ENCODE measurements at places on chromosomes 11 and 22.

- DNase-seq = no peak
Measured at GRCh38 chr11:60984149-60984548, 12.7 kb downstream of the CD6 start.

- no peak for DNase-seq
Measured at GRCh38 chr22:49776891-49777290, 50.8 kb downstream of the BRD1 start.

GRCh38 chr11:13183826-13184196 lies 93.8 kb upstream of the BMAL1 start:
- DNase-seq = no peak

GRCh38 chr11:123719452-123719851 lies 22.0 kb downstream of the ZNF202 start:
- DNase-seq = no peak

DNA sequence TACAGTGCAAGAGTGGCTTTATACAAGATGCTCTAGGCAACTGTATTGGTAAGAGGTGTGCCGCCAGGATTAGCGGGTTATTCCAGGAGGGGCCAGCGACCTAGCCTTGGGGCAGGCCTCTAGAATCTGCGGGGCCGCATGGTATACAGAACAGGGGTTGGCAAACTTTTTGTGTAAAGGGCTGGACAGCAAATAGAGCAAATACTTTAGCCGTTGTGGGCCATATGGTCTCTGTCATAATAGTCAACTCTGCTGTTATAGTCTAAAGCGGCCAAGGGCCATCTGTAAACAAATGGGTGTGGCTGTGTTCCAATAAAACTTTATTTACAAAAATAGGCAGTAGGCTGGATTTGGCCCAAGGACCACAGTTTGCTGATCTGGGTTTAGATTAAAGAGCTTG lies 32.6 kb downstream of the FBLN1 start:
- no peak for DNase-seq

GRCh38 chr22:22181341-22181850 lies 63.2 kb upstream of the VPREB1 start:
- no peak for DNase-seq

- DNase-seq = no peak
Measured at GRCh38 chr11:65128182-65129145, 5.9 kb downstream of the SYVN1 start.

- DNase-seq = no peak
Measured at GRCh38 chr11:94494126-94494680, 419 bp downstream of the ANKRD49 start.

GRCh38 chr22:36435516-36436415 lies 45.7 kb downstream of the TXN2 start:
- no peak for DNase-seq

DNA sequence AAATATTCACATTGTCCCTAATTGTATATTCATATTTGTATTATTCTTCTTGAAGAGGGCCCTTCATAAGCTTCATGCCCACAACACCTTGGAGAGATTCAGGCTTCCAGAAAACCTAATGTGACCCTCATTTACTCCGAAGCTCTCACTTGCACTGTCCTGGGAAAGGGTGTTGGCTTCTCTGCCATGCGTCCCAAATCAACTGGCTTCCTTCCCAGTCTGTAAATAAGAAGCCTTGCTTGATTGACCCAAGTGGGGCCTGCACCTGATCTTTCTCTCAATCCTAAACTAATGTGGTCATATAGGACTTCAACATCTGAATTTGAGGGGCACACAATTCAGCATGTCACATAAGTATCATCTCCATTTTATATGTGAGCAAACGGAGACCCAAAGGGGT lies 40.5 kb upstream of the ZBTB16 start:
- no peak for DNase-seq

DNA sequence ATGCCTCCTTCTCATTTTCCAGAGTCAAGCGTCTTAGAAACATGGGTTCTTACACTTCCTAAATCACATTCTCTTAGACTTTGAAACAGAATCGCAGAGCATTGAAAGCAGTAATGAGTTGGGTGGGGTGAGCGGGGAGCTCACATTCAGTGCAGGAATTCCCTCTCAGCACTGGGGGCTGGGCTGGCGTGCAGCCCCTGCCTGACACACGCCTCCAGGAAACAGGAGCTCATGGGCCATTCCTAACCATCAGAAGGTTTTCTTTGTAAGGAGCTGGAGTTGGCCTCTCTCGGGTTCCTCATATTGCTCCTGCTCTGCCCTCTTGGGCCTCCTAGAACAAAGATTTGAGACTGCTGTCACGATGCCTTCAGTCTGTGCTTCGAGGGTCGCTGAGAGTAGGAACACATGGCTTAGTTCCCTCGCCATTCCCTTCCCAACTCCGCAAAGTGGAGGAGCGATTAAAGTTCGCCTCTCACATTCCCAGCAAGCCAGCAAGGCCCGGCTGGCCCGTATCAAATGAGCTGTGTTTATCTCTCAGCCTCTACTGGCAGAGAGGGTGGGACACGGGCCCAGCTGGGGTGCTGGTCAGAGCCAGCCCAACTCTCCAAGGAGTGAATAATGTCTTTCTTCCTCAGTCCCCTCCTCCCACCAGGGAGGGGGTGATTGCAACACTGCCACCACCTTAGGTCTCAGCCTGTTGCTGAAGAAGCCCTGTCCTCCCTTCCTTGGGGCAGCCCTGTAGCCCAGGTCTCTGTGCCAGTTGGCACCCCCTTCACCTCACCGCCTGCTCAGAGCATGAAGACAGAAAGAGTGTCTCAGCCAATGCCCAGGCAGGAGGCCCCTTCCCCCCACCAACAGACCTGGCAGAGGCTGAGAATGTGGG lies 10.4 kb downstream of the CHRDL2 start:
- no peak for DNase-seq

DNA sequence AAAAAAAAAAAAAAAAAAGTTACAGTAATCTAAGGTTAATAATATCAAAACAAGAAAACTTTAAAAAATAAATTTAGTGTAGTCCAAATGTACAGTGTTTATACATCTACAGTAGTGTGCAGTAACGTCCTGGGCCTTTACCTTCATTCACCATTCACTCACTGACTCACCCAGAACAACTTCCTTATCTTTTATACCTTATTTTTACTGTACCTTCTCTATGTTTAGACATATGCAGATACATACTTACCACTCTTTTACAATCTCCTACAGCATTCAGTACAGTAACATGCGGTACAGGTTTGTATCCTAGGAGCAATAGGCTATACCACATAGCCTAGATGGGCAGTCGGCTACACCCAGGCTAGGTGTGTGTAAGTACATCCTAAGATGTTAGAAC lies 38.5 kb downstream of the TCF20 start:
- DNase-seq = no peak

- DNase-seq = no peak
Measured at GRCh38 chr11:91967691-91968045, 256.9 kb upstream of the FAT3 start.

DNA sequence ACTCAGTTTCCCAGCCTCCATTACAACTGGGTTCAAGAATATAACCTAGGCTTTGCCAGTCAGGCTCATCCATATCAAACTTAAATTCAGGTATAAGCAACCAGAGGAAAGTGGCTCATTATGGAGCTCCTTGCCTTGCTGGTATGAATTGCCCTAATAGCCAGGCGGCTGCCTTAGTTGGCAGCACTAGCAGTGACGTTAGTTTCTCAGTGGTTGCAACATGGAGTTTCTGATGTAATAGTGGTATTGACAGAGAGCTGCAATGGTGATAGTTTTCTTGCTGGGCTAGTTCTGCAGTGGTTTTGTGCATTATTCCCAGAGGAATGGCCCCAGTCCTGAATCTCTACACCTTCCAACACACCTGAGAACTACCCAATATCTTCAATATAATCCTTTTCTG lies 3.8 kb upstream of the TMEM123 start:
- DNase-seq = no peak

DNA sequence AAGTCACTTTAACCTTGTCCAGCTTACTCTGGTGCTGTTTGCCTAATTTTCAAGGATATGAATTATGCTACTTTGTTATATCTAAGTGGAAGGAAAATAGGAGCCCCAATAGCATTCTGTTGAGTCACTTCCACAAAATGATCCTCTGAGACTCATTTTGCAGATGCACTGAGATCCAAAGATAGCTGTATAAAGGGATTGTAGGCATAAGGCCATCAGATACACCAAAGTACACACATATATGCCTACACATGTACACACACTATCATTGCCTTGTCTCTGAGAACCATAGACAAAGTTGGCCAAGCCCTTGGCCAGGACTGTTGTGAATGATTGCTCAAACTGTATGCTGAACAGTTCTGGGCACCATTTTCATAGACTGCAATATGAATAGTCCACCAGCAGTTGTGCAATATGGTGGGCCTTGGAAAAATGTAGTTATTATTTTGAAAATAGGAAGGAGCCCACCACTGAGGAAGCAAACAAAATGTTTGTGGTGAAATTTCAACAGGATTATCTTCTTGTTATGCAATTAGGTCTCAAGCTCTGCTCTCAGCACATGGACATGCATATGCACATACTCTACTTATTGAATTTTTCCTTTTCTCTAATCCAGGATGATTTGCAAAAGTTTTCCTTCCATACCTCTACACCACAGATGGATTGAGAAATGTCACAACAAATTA lies 186.0 kb upstream of the CTSC start:
- no peak for DNase-seq

- no peak for DNase-seq
Measured at GRCh38 chr22:50329236-50329635, 2.4 kb upstream of the DENND6B start.

GRCh38 chr22:28480000-28480715 lies 199.5 kb downstream of the TTC28 start:
- no peak for DNase-seq

GRCh38 chr11:69445131-69445470 lies 36.4 kb upstream of the LINC01488 start:
- DNase-seq = no peak

- DNase-seq = no peak
Measured at GRCh38 chr11:40162901-40163883, 1296.3 kb downstream of the LRRC4C start.

- DNase-seq = no peak
Measured at GRCh38 chr22:26291940-26292666, 122.8 kb downstream of the SEZ6L start.

- DNase-seq = no peak
Measured at GRCh38 chr11:824292-824880, 3.3 kb upstream of the CRACR2B start.

- DNase-seq = no peak
Measured at GRCh38 chr11:10716543-10717259, 23.1 kb upstream of the IRAG1 start.

DNA sequence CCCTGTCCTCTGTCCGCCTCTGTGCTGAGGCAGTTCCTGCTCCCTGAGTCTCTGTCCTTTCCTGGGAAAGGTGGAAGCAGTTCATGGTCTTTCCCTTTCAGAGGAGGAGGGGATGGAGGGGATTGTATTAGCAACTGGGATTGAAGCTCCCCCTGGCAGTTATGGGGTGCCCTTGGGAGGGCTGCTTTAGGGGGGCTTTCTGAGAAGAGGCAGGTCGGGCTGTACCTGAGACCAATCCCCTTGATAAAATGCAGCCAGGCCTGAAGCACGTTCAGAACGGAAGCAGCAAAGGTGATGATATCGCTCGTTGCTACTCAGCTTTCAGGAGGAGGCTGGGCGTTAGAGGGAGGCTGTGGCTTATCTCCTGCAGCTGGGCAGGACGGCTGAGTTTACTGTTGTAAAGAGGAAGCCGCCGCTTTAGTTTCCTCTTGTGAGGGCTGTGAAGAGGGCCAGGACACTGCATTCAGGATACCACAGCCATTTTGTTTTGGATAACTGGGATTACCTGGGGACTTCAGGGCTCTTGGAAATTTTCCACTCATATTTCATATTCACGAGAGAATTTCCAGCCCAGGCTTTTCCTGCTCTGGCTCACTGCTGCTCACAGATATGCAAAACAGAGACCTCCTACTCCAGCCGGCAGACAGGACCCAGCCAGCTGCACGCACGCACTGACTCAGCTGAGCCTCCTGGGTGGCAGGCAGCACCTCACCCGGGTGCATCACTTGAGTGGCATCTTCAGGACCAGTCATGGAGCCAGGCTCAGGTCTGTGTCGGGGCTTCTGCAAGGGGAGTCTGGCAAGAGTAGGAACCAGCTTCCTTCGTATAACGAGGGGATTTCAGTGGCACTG lies 798 bp downstream of the AMPD3 start:
- DNase-seq = peak; percentile 70

- DNase-seq = no peak
Measured at GRCh38 chr22:43276321-43276720, 66.9 kb downstream of the SCUBE1 start.

DNA sequence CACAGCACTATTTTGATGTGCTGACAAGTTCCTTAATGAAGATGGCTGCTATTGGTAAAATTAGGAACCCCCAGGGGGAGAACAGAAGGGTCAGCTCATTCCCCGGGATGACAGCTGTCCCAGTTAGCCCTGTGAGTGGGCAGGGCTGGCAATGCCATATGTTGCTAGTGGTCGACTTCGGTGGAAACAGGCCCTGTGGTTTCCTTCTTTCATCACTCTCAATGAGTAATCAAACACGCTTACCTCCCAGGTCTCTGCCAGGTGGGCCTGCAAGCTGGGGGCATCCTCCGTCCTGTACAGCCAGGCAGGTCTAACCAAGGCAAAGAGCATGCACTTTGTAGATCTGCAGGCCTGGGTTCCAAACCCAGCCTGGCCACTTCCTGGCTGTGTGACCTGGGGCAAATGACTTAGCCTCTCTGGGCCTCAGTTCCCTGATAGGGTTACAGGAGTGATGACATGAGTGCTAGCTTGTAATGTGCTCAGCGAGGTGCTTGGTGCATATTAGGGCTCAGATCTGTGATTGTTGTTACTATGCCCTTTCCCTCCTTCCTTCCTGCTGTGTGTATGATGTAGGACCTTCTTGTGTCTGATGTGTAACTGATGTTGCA lies 85.2 kb downstream of the TSPAN18 start:
- no peak for DNase-seq

GRCh38 chr11:83521647-83522596 lies 235.8 kb upstream of the CCDC90B start:
- no peak for DNase-seq

GRCh38 chr22:40273319-40273718 lies 73.0 kb upstream of the ADSL start:
- no peak for DNase-seq

DNA sequence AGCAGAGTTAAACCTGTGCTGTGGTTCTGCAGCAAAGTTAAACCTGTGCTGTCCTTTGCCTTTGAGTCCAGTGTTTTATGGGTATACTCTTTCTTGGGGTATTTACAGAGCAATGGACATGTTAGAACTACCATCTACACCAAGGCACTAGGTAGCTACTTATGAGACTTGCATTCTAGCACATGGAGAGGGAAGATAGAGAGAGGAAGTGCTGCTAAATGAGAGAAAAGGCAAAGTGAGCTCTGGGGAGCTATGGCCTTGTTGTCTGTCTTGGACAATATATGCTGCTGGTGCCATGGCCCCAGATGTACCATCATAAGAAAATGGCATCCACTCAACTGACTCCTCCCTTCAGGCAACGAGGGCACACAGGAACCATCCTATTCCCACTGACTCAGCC lies 91.5 kb downstream of the SLC1A2 start:
- no peak for DNase-seq

Measured in GM19239 (cell line).